ENCODE measurements at places on chromosomes 2 and 18. TPM values are rescaled to one million over a fixed set of nuclear protein-coding genes. Genes with fewer than 3 reads are reported as not detected.

RBM45 gene
- 22.8 TPM for polyA plus RNA-seq

- no peak for DNase-seq
Observed at GRCh38 chr2:39433586-39434195, 3.4 kb downstream of the MAP4K3 start.

DNA sequence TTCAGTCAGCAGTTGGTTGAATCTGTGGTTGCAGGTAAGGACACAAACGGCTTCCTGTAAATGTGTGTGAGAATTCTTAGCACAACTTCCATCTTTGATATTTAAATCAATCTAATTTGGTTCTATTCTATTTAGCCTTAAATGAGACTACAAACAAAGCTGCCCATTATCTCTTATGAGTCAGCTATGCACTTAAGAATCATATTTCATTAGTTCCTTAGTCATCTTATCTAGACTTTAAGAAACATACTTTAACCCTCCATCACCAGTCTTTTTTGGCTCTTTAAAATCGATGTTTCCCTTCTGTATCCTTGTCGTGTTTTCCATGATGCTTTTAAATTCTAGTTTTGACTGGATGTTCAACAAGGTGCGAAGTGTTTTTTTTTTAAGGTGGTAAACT lies 114.4 kb upstream of the TMEM200C start:
- no peak for DNase-seq

TRIM54 gene
- polyA plus RNA-seq, result 5.3 TPM

CCT7 gene
- 262 TPM for polyA plus RNA-seq

GRCh38 chr2:238252766-238253630 lies 13.2 kb upstream of the HES6 start:
- no peak for DNase-seq

CD8A gene
- 0.30 TPM for polyA plus RNA-seq

IER3IP1 gene
- polyA plus RNA-seq, result 35.1 TPM

RFTN2 gene
- polyA plus RNA-seq, result 17.4 TPM

- DNase-seq, result no peak
Observed at GRCh38 chr2:130374587-130375290, 18.9 kb downstream of the PTPN18 start.

SMYD1 gene
- 0.14 TPM for polyA plus RNA-seq

DNA sequence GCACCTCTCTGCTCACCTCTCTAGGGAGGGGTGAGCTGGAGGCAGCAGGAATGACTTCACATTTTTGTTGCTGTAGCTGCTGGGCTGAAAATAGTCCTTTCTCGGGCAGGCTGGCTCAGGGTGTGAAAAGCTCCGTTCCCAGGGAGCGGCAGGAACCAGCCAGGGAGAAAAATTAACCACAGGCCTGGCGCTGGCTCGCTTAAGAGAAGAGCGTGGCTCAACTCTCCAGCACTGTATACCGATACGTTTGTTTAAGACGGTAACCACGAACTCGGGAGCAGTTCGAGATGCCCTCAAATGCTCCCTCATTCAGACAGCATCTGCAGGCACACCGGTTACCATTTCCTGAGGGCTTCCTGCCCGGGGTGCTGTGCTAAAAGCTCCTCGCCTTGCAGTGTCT lies 129.6 kb downstream of the CELF4 start:
- DNase-seq, result no peak

DNA sequence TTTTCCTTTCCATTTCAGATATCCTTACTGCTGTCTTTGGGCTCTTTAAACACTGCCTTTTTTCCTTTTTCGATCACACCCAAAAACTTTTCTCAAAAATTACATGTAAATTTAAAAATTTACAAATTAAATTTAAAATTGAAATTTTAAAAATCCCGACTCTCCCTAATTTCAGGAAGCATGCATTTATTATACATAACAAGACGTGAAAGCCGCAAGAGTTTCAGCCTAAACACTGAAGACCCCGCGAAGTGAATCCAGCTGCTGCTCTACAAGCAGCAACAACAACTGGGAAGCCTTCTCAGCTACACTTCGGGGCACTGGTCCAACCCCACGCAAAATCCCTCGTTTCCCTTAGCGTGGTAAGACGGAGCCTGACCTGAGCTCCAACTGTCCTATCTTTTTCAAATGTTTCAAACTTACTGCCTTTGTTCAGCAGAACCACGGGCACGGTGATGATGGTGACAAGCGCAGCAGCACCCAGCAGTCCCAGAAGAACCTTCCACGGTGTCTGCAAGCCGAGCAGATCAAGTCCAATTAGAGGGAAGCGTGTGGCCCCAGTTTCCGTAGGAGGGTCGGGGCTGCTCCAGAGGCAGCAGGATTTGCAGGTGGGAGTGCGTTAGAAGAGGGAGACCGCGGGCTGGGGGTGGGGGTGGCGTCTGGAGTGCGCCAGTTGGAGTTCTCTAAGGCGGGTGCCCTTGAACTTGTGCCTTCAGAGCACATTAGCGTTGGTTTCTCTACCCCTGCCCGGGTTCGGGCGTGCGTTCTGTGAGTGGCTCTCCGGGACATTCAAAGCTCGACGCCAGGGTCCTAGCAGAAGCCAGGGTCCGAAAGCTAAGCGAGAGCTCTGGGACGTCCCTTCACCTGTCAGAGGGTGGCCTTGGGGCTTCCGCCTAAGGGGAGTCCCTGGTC lies 783 bp downstream of the DPP4 start:
- no peak for DNase-seq

DNA sequence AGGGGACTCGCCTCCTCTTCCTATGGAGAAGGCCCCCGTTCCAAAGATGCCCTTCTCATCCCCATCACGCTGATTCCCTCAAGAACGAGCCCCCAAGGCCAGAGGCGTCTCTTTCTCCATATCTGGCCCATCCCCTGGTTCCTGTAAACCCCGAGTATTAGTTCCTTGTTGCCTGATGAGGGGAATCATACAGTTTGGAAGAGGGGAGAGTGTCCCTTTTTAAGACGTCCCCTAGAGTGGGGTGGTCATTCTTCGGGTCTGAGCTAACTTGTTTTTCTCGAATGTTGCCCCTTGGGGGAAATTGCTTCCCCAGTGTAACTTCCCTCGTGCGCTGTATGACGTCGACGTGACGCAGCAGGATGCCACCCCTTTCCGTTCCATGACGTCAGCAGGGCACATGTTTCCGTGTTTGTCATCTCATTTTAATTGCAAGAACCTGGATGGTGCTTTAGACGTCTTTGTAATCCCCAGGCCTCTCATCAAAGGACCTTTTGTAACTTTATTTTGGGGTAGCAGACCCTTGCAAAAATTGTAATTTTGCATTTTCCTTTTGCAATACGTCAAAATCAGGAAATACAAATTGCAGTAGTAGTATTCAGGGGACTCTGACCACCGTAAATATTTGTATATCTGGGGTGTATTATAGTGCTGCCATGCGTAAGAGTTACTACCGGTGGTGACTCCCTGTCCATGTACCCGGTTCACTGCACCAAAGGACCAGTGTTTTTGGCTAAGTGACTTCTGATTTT lies 569 bp downstream of the BABAM2 start:
- DNase-seq, result peak; percentile 50

GREB1 gene
- 14.6 TPM for polyA plus RNA-seq

CD8B2 gene
- 0.05 TPM for polyA plus RNA-seq

FAM117B gene
- polyA plus RNA-seq, result 36.4 TPM

FSHR gene
- not detected for polyA plus RNA-seq

GRCh38 chr2:159148901-159149300 lies 137.6 kb downstream of the WDSUB1 start:
- no peak for DNase-seq

DNA sequence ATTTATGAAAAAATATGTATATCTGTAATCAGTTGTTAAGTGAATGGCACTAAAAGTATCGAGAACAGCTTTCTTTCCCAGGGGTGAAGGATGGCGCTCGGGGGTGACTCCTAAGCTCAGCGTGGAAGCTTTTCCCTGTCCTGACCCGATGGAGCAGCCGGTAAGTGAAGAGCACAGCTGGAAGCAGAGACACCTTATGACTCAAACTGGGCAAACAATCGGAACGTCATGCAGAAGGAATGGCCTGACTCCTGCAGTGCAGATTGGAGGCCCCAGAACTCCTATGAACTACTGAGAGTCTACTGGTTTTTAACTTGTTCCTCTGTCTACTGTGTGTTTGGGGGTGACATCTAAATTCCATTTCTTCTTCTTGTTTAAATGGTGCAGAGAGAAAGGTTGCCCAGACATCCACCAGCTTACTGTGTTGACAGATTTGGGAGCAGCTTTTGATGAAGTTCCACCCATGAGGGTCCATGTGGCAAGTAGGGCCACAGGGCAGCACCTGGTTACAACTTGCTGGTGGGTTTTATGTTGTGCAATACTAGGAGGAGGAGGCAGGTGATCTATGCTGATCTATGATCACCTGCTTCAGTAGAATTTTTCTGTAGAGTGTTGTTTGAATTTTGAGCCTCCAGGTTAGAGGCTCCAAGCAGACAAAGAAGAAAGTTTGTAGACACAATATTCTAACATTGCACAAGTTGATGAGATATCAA lies 52.8 kb upstream of the TMEM182 start:
- peak; percentile 14 for DNase-seq

DNA sequence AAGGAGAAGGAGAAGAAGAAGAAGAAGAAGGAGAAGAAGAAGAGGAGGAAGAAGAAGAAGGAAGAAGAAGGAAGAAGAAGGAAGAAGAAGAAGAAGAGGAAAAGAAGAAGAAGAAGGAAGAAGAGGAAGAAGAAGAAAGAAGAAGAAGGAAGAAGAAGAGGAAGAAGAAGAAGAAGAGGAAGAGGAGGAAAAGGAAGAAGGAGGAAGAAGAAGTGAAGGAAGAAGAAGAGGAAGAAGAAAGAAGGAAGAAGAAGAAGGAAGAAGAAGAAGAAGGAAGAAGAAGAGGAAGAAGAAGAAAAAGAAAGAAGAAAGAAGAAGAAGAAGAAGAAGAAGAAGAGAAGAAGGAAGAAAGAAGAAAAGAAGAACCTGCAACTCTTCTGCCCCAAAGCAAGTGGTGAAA lies 942.0 kb downstream of the DPP10 start:
- DNase-seq, result no peak

BCL11A gene
- 12.7 TPM for polyA plus RNA-seq

DNA sequence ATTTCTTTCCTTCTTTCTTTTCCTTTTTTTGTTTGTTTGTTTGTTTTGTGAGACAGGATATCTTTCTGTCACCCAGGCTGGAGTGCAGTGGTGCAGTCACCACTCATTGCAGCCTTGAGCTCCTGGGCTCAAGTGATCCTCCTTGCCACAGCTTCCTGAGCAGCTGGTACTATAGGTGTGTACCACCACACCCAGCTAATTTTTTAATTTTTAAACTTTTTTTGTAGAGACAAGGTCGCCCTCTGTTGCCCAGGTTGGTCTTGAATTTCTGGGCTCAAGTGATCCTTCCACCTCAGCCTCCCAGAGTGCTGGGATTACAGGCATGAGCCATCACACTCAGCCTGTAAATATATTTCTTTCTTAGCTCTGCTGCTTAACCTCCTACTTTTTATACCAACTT lies 83.4 kb upstream of the CYP20A1 start:
- no peak for DNase-seq

MRPL30 gene
- polyA plus RNA-seq, result 46.5 TPM

- DNase-seq, result no peak
Observed at GRCh38 chr2:163997466-163997865, 261.7 kb upstream of the FIGN start.

GRCh38 chr2:7755879-7756278 lies 838.7 kb downstream of the RNF144A start:
- no peak for DNase-seq

DNA sequence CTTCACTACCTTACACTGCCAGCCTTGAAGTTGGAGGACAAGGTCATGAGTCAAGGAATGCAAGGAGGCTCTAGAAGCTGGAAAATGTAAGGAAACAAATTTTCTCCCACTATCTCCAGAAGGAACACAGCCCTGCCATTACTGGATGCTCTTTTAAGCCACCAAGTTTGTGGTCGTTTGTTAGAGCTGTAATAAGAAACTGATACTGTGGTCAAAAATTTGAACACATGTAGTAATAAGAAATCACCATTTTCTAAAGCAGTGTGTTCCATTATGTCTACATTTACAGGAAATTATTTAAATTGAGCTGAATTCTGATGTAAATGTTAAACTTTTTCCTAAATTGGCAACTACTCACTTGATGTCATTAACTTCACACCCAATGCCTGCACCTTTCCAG lies 729.0 kb downstream of the KCNJ3 start:
- no peak for DNase-seq

ITPRIPL1 gene
- 4.4 TPM for polyA plus RNA-seq

DNA sequence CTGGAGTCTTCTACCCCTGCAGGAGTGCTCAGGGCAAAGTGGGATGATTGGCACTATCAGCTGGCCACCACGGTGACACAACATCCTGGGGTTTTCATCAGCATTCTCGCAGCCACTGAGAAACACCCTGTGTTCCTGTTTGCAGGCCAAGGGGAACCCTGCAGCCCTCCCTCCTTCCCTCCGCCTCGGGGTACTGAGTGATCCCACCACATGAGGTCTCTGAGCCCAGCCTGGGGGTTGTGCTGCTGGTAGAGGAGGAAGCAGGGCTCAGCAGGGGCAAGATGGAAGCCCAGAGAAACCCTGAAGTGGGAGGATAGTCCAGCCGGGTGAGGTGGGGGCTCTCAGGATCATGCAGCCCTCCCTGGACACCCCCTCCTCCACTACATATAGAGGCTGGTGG lies at the start of gene OXER1:
TSS of gene OXER1 (minus strand) at position 40 of the 400 bp plus-strand sequence. CDS start 73 bp downstream, outside the sequence.
- no peak for DNase-seq

GRCh38 chr18:52764316-52764715 lies 424.3 kb downstream of the DCC start:
- DNase-seq, result peak; percentile 7

TP53I3 gene
- polyA plus RNA-seq, result 48.2 TPM

- DNase-seq, result no peak
Observed at GRCh38 chr2:43854671-43855070, 15.9 kb downstream of the ABCG8 start.

GRCh38 chr2:177397481-177398289 lies 5.1 kb downstream of the AGPS start:
- DNase-seq, result no peak

TMEM200C gene
- polyA plus RNA-seq, result 1.4 TPM

- DNase-seq, result no peak
Observed at GRCh38 chr2:102193074-102193473, 6.3 kb downstream of the IL1RL2 start.

- DNase-seq, result no peak
Observed at GRCh38 chr2:56239437-56239836, 55.6 kb downstream of the CCDC85A start.

DNA sequence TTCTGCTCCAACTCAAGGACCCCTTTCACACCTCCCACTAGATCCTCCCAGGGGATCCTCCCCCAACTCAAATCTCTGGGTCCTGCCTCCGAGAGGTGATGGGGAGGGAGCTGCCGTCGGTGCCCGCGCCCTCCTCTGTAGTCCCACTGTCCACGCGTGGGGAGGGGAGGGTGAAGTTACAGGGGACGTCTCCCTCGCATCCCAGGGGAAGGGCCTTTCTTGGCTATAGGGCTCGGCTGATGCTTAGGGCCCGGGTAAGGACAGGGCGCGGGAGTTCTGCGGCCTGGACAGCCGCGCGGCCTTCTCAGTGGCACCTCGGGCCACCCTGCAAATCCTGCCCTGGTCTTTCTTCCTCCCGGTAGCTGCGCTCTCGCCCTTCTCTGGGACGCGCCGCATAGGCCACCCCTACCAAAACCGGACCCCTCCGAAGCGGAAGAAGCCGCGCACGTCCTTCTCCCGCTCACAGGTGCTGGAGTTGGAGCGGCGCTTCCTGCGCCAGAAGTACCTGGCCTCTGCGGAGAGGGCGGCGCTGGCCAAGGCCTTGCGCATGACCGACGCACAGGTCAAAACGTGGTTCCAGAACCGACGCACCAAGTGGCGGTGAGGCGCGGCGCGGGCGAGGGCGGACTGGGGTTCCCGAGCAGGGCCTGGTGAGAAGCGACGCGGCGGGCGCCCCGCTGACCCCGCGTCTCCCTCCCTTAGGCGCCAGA lies 1.2 kb downstream of the TLX2 start:
- DNase-seq, result no peak

DCTN1 gene
- polyA plus RNA-seq, result 169 TPM
